Activated T-helper 1 cell treated with anti-CD3 and anti-CD28 coated beads, Interleukin-12 subunit alpha, Interleukin-12 subunit beta, Interleukin-2, Interleukin-4 antibody, amounts not matched to agents 30 ng/mL and 10 ng/mL and 1 ng/mL, durations not matched to agents 14 hours and 24 hours and 36 hours (primary cell): ENCODE measurements at places on chromosomes 2 and 18. TPM values are rescaled to one million over a fixed set of nuclear protein-coding genes. Genes with fewer than 3 reads are reported as not detected.

- no peaks in the 10 kb centered on the region for H3K36me3 ChIP-seq
- no peak overlapping the region for H3K27ac ChIP-seq
- no peak for DNase-seq
- peaks cover 5% of the 10 kb centered on the region for H3K27me3 ChIP-seq
- no peaks in the 10 kb centered on the region for H3K4me1 ChIP-seq
These were observed 141.5 kb downstream of the OSR1 start for GRCh38 chr2:19216676-19217602.

- H3K4me1 ChIP-seq = no peaks in the 10 kb centered on the region
- H3K27ac ChIP-seq = no peak overlapping the region
- H3K27me3 ChIP-seq = peaks cover 10% of the 10 kb centered on the region
- no peak overlapping the region for H3K4me3 ChIP-seq
- no peak for DNase-seq
- no peaks in the 10 kb centered on the region for H3K36me3 ChIP-seq
These were observed 157.1 kb downstream of the GBX2 start for GRCh38 chr2:236010920-236011685.

OBSL1 gene
- 0.21 and 0.24 TPM in 2 replicates for total RNA-seq

GRCh38 chr2:71891155-71891554 is 256.5 kb downstream of the CYP26B1 start:
- no peak overlapping the region for H3K27ac ChIP-seq
- H3K36me3 ChIP-seq = no peaks in the 10 kb centered on the region
- H3K4me3 ChIP-seq = no peak overlapping the region
- DNase-seq = no peak
- H3K27me3 ChIP-seq = no peaks in the 10 kb centered on the region
- H3K4me1 ChIP-seq = no peaks in the 10 kb centered on the region

DNA sequence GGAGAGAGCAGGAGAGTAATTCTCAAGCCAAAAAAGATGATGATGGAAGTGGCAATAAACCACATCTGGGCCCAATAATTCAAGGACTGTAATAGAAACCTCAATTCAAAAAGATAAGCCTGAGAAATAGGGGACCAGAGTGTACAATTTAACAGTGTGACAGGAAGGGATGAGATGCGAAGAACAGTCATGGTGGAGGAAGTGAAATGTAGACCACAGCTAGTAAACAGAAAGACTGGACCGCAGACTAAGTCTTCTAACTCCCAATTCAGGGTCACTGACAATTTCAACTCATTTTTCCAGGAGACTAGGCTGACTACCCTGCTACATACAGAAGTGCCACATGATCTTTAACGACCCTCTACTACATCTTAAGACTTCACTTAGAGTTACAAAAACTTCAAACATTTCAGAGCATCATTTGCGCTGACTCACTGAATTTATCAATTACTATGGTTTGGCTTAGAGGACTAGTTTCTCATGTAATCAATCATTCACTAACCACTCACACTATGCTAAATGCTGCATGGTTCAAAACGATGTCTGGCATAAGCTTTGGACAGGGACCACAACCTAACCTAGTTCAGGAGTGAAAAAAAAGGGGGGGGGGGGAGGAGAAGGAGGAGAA is 9.0 kb downstream of the CUL3 start:
- peaks cover 12% of the 10 kb centered on the region for H3K36me3 ChIP-seq
- H3K4me3 ChIP-seq = peak overlapping the region; percentile 3
- H3K27me3 ChIP-seq = no peaks in the 10 kb centered on the region

POTEJ gene
- not detected in 2 replicates for total RNA-seq

SLC5A7 gene
- not detected in 2 replicates for total RNA-seq
